ENCODE measurements at places on chromosomes 11 and 22.
A peak's percentile ranks its signal among the peaks of the same experiment; 100 is the strongest.

GRCh38 chr11:119478711-119479285, 55.8 kb upstream of the THY1 start:
- no peak for DNase-seq

- no peak for DNase-seq
These were observed 761.2 kb downstream of the NELL1 start for GRCh38 chr11:21430537-21430936.

GRCh38 chr11:76209375-76209972, 3.2 kb upstream of the WNT11 start:
- DNase-seq: peak; percentile 25

DNA sequence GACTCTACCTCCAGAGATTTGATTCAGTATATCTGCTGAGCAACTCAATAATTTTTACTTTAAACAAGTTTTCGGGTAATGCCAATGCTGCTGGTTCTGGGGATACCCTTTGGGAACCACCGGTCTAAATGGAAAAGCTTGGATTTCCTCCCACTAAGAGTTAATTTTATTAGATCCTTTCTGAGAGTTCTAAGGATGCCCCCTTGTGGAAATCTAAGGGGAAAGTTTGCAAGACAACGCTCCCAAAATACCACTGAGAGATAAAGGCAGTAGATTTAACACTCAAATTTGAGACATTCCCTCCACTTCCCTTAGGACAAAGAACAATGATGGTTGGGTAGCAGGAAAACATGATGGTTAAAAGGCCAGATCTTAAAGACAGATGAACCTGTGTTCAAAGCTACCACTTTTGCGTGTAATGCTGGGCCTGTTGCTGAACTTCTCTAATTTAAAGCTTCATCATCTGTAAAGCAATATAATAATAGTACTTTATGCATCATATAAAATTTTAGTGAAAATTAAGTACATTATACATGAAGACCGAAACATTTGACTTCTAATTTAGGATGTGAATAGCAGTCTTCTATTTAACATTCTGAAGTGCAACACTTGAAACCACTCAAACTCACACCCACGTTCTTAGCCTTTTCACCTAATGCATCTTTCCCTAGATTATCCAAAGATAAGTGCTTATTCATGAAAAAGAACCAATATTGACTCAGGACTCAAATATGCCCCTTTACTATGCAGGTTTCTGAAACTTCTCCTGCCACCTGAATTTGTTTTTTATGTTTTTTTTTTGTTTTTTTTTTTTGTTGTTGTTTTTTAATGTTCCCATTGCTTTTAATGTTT, 110.1 kb upstream of the LUZP2 start:
- peak; percentile 0 for DNase-seq

Data from activated CD4-positive, alpha-beta T cell treated with anti-CD3 and anti-CD28 coated beads, Interleukin-10, Interleukin-2, amounts not matched to agents 100 ng/mL and 50 ng/mL, durations not matched to agents 16 hours and 8 hours (primary cell).